ENCODE measurements at places on chromosomes 5 and 9.

DNA sequence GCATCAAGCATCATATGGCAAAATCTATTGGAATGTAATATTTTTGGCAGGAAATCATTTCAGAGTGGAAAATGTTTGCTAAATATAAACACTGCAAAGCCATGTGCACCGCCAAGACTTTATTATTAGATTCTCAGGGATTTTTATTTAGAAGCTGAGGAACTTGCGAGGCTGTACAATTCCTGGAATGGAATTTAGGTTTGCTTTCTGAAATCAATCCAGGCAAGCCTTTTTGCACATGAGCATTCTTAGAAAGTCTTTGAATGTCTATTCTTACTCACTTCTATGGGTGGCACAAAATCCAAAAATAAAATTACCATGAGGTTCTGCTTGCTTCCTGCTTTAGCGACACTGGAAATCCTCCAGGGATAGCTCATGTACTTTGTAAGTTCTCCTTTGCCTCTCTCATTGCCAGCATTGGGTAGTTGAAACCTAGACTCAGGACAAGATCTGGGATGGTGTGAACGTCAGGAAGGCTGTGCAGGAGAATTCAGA lies 71.5 kb upstream of the PALM2AKAP2 start:
- DNase-seq = no peak

- peak; percentile 86 for DNase-seq
Observed at GRCh38 chr5:105230516-105231157, 1668.0 kb upstream of the NUDT12 start.

DNA sequence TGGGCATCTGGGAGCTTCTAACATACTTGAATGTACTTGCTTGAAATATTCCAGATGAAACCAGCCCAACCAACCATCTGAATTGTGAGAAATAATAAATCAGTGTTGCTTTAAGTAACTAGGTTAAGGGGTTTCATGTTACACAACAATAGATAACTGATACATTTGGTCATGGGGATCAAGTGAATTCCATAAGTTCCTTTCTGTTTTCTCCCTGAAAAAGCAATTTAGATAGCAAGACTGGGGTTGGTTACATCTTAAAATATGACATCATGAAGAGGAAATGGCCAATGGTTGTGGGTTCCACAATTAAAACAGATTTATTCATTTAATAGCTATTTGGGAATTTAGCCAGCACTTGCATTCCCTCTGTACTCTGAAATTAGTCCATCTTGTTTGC lies 559.7 kb downstream of the TLR4 start:
- DNase-seq = no peak

DNA sequence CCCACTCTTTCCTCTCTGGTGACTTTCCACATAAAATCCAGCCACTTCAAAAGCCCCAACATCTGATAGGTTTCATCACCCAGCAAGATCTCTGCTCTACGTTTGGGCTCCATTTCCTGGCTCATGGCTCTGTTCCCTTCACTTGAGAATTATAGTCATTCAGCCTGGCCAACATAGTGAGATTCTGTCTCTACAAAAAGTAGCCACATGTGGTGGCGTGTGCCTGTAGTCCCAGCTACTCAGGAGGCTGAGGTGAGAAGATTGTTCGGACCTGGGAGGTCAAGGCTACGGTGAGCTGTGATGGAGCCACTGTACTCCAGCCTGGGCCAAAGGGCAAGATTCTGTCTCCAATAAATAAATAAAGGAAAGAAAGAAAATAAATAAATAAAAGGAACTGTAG lies 83.3 kb upstream of the IGFBPL1 start:
- no peak for DNase-seq

DNA sequence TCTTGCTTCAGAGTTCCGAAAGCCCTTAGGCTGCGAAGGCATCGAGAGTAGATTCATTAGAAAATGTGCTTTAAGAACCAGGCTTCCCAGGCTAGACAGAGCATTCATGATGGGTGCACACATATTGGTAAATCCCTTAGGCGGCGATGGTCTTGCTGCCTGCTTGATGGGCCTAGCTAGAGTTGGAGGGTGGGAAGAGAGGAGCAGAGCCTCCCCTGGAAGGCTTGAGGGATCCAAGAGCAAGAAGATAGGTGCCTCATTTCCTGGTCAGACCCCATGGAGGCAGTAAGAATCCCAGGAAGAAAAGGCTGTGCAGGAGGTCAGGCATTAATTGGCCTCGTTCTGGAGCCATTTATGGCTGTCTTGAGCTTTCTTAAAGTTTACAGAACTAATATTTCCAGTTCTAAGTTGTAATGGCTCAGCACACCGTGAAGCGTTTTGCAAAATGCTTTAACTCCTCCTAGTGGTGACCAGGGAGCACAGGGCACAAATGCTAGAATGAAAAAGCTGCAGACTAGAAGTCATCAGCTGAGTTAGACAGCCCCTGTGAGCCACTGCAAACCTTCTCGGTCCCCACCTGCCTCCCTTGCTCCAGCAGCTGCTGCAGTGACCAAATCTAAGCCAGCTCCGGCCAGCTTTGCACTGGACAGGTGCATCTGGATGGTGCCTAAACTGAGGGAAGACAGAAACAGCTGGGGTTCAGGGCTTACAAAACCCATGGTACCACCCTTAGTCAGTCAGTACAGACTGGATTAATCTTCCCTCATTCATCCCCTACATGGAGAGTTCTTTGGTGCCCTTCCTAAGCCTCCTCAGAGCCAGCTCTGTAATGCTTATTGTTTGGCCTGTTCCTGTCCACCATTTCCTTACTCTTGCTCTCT lies 14.7 kb downstream of the SLC45A2 start:
- DNase-seq = peak; percentile 41

- DNase-seq = no peak
Observed at GRCh38 chr5:173334808-173335207, 6.6 kb upstream of the STC2 start.

DNA sequence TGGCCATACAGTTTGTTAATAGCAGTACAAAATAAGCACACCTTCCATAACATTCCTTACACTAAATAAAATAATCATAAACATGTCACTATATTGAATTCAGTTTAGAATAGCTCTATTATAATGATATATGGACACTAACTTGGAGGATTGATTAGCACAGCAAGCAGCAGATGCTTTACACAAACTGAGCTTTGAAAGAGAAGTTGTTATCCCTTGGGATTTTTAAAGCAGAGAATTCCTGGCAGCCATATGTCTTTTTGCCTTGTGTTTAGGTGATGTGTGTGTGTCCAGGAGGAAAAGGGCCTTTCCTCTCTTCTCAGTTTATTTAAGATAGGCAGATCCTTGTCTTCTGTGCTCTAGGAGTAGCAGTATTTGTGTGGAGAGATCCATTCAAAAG lies 232.2 kb upstream of the GRIN3A start:
- no peak for DNase-seq

GRCh38 chr9:6232336-6232945 lies 16.8 kb downstream of the IL33 start:
- DNase-seq = no peak

DNA sequence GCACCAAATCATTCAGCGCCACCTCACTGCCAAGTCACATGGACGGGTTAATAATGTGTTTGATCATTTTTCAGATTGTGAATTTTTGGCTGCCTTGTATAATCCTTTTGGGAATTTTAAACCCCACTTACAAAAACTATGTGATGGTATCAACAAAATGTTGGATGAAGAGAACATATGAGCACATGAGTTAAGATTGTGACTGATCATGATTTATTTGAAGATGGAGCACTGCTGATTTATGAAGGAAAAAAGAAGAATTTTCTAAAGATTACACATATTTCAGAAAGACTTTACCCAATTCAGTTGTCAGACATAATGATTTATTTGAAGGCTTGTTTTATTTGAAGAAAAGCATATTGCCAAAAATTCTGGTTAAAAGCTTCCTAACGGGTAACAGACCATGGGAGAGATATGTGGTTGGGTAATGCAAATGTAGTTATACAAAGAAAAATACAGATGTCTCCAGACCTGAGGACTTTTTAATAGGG lies 37.4 kb downstream of the TNFAIP8 start:
- no peak for DNase-seq

GRCh38 chr9:133546287-133546680 lies 11.8 kb downstream of the ADAMTSL2 start:
- DNase-seq = no peak

All from MV-4-11 (cell line).